ENCODE measurements at places on chromosomes 3 and 15. TPM values are rescaled to one million over a fixed set of nuclear protein-coding genes. Genes with fewer than 3 reads are reported as not detected.

Gene FANCD2
- total RNA-seq: 20.2 TPM

Gene IL5RA
- not detected for total RNA-seq

Gene RHCG
- total RNA-seq: under 0.01 TPM

Gene HRG
- not detected for total RNA-seq

Gene DIPK2A
- total RNA-seq: 28.3 TPM

Gene ISG20
- total RNA-seq: 7.4 TPM

Gene C2CD4A
- not detected for total RNA-seq
